Heart right ventricle (tissue), 16 donors: ENCODE measurements at places on chromosomes 7 and 10.
A peak's percentile ranks its signal among the peaks of the same experiment; 100 is the strongest.

DNA sequence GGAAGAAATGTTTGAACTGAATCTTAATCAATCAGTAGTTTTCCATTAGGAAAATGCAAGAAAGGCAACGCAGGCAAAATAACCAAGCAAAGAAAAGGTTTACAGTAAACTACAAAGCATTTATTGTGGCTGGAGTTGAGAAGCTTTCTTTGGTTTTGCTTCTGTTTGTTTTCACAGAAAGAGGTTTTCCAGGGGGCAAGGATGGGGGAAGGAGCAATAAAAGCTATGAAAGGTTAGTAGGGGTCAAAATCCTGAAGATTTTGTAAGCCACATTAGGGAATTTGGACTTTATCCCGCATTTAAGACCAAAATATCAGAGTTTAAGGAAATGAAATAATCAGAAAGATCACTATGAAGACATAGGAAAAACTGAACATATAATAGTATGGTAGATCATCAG is 51.1 kb downstream of the NT5C2 start:
- no peak for DNase-seq

DNA sequence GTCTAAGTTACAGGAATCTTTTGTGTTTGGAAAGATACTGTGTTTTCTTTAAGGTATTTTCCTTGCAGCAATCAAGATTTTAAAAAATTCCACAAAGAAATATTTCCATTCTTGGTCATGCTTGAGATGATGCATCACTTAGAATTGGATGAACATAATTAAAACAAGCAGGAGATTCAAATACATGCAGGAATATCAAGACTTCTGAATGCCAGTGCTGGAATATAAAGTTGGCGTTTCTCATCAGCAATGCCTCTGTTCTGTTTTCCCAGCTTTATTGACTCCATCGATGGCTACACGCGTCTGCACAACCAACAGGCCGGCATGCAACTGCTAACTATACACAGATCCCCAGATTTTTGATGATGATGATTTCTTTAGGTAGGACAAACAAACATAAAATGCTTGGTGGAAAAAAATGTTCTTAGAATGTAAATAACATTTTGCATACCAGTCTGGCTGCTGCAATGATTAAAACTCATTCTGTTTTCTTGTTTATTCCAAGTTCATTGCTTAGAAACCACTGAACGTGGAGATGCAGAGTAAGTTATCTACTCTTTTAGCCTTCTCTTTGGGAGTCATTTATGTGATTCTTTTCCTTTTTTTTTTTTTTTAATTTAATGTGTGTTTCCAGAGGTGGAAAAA is 91.3 kb upstream of the FAM171A1 start:
- no peak for DNase-seq

- DNase-seq, result no peak
Measured at GRCh38 chr7:5231811-5232484, 41.9 kb downstream of the WIPI2 start.

- peak; percentile 72 for DNase-seq
Measured at GRCh38 chr10:92291921-92292845, 1.2 kb downstream of the MARCHF5 start.
